ENCODE measurements at places on chromosomes 5 and 9.

DNA sequence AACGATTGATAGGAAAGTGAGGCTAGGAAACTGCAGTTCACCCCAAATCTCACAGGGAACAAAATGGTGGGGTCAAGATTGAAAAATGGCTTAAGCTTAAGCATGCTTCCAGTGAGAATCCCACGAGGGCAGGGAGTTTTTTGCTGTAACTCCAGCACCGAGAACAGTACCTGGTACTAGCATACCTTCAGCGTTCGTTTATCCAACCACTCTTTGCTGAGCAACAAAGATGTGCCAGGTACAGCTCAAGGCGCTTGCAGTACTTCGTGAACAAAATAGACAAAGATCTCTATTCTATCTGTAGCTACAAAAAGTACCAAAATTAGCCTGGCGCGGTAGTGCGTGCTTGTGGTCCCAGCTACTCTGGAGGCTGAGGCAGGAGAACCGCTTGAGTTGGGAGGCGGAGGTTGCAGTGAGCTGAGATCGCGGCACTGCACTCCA is 778 bp upstream of the PPP6C start:
- DNase-seq, result peak; percentile 12

- DNase-seq, result peak; percentile 63
Observed at GRCh38 chr5:131423056-131423455, 159.2 kb downstream of the CDC42SE2 start.

DNA sequence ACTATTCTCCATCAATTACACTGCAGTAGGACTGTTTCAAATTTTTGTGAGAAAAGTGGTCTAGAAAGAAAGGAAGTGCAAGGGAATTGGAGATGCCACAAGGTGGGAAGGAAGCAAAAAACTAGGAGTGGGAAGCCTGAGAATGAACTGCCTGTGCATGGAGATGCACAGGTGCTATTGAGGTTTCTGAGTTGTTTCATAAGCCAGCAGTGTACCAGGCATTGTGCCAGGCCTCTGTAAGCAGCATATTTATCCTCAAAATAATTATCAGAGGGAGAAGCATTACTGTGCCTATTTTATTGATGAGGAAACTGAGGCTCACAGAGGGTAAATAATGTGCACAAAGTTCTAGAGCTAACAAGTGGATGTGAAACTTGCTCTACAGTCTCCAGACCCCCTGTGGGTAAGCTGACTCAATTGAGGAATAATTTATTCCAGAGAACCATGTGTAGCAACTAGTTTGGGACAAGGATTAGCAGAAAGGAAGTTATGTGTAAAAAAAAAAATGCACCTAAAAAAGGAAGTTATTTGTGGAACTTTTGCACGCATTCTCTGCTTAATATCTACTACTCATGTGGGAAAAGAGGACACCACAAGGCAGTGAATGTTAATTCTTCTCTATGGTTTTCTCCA is 96.7 kb downstream of the SNCAIP start:
- DNase-seq, result no peak

GRCh38 chr5:100542086-100542485 is 6.9 kb downstream of the FAM174A start:
- no peak for DNase-seq

DNA sequence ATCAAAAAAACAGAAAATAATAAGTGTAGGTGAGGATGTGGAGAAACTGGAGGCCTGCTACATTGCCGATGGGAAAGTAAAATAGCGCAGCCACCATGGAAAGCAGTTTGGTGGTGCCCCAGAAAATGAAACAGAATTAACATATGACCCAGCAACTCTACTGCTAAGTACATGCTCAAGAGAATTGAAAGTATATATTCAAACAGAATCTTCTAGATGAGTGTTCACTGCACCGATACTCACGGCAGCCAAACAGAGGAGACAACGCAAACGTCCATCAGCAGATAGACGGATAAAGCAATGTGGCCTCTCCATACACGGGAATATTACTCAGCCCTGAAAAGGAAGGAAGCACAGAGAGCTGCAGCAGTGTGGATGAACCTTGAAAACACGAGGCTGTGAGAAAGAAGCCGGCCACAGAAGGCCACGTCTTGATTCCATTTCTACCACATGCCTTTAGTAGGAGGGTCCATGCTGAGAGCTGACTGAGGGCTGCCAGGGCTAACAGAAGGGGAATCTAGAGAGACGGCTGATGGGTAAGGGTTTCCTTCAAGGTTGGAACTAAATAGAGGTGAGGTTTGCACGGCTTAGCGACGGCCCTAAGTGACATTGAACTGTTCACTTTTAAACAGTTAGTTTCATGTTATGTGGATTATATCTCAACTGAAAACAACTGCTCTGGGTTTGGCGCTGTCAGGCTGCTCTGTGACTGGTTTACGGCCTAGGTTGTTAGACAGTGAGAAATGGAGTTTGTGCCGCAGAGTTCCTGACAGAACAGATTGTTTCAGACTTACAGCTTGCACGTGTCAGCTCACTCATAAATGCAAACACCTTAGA is 29.8 kb downstream of the AHRR start:
- no peak for DNase-seq

DNA sequence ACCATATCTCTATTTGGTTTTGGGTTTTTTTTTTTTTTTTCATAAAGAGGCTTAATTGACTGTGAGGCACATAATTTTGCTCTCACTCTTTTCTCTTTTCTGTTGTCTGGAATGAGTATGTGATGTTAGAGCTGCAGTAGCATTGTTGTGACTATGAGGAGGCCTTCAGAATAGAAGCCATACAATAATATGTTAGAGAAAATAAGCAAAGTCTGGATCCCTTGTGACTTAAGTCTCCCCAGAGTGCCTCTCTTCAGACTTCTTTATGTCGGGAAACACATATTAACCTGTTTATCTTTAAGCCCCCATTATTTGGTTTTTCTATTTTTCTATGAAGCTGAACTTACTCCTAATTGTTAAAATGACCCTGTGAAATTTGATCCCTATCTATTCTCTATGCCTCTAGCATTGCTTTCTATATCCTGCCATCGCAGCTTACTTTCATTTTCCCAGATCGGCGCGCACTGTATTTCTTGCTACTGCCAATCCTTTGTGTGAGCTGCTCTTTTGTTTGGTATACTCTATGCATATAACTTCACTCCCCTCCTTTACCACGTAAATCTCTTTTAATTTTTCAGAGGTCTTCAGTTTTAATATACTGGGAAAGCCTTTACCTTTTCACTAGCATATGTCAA is 372.5 kb upstream of the KCNN2 start:
- no peak for DNase-seq

Measured in lung microvascular endothelial cell (primary cell).